DMS53 (cell line): ENCODE measurements at places on chromosomes 3 and 15.

DNA sequence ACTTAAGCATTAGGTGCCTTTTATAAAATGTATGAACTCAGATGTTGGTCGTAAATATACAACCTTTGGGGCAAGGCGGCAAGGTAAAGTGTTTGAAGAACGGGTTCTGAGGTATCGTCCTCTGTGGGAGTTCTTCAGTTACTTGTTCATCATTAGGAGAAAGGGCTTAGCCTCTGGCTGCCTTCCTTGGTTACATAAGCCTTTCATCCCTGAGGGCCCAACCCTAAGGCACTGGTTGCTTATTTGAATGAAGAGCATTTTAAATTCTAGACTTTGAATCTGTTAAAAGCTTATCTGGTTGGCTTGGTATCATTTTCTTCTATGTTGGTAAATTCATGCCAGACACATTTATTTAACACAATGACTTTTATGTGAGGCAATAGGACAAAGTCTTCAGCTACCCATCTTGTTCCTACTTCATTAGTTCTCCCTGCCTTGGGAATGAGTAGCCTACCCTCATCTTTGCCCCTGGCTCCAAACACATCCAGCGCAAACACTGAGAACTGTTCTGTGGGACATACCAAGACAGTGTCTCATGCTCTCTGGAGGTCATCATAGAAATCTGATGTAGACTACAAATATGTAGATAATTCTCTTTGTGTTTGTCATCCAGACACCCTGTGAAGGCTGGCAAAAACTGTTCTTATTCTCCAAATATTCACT, 12.4 kb upstream of the CCDC80 start:
- DNase-seq, result no peak

- DNase-seq, result no peak
Observed at GRCh38 chr3:134621854-134622253, 29.0 kb downstream of the KY start.

DNA sequence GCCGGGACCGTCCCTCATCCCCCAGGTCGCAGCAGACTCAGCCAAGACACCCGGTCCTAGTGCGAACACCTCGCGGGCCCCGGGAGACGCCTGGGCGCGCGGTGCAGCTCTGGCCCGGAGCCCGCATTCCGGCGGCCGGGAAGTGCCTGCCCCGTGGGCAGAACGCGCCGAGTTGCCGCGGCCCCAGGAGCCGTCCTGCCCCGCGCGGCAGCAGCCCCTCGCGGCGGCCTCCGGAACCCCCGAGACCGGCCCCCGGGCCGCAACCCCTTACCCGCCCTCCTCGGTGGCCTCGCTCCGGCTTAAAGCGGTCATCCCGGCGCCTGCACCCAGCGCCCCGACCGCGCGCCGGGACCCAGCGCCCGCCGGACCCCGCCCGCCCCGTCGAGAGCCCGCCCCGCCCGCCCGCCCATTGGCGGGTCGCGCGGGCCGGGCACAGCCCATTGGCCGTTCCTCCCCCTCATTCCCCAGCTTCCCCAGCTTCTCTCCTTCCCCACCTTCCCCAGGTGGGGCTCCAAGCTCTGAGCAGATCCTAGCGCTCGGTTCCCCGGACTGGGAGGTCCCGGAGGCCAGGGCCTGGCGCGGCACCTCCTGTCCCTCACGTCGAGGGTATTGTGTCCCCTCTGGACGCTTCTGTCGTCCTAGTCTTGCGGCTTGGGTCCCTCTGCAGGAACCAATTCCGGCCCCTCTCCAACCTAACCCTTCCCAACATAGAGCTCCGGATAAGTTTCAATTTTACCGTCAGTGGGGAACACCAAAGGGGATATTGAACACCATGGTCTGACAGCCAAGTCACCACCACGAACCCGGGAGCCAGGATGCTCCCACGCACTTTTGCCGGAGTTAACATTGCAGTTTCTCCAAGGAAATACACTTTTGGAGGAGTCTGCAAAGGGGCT, at the start of gene GRAMD2A:
Gene GRAMD2A (minus strand): TSS at position 328 of the 896 bp plus-strand sequence.
- DNase-seq, result peak; percentile 91

DNA sequence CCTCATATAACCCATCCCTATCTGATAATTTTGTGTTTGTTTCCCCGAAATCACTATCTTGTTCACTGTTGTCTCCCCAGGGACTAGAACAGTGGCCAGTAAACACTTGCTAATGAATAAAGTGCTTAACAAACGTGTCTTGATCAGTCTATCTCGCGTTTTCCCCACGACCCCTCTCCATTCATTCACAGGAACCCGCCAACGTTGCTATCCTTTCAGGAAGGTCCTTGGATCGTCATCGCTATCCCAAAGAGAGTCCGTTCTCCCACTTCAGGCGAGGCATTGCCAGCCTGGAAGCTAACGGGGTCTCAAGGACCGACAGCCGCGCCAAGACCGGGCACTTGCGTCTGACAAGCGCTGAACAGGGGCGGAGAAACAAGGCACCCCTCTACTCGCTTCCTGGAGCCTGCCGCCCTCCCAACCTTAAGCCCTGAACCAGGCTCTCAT, 344 bp downstream of the LINS1 start:
- DNase-seq, result no peak

DNA sequence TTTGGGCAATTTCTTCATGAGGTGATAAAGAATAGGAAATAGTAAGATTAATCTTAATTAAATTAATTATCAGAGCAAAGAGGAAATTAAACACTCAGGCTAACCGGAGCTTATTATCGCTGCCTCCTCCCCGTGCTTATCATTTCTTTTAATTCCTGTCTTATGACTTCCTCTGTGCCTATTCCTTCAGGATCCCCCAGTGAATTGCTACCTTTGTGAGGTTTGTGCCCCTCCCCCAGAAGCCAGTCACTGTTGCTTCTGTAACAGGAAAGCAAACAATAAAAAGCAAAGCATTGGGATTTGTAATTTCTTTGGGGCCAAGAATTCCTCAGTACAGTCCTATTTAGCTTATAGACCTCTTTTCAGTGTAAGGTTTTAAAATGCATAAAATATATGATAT, 164.5 kb downstream of the CADPS start:
- DNase-seq, result no peak

GRCh38 chr15:77864211-77865105, 213.1 kb downstream of the TBC1D2B start:
- DNase-seq, result peak; percentile 67

- no peak for DNase-seq
Observed at GRCh38 chr3:195263925-195264600, 6.9 kb downstream of the XXYLT1 start.
